ENCODE measurements at places on chromosomes 1 and 21.

DNA sequence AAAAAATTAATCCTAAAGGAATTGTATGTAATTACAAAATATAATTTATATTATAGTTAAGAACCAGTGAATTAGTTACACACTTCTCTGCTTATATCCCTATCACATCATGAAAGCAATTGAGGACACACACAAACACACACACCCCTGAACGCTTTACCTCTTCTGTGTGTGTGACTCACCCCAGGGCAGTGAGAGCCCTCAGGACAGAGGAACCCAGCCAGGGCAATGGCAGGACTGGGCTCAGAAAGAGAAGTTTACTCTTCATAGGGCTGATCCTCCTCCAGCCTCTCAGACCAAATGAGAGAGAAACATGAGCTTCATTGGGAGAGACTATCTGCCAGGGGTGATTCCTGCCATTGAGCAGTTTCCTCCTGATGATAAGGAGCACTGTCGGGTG, 38.1 kb downstream of the SLC44A3 start:
- peak; percentile 62 for DNase-seq

DNA sequence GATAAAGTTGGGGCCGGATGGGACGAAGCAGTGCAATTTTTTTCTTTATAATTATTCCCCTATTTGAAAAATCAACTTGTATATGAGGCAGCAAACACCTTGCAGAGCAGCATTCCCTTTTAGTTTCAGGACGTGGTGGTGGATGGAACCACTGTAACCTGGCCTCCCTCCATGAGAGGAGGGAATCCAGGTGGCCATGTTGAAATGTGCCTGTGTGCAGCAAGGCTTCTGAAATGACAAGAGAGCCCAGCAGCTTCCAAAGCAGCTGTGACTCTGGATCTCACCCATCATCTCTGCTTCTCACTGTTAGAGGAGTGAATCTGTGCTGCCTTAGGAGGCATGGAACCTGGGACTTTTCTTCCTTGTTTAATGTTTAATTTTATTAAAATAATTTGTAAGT, 42.3 kb downstream of the NFIA start:
- DNase-seq: no peak

GRCh38 chr1:108574008-108574407, 14.1 kb downstream of the EEIG2 start:
- no peak for DNase-seq

DNA sequence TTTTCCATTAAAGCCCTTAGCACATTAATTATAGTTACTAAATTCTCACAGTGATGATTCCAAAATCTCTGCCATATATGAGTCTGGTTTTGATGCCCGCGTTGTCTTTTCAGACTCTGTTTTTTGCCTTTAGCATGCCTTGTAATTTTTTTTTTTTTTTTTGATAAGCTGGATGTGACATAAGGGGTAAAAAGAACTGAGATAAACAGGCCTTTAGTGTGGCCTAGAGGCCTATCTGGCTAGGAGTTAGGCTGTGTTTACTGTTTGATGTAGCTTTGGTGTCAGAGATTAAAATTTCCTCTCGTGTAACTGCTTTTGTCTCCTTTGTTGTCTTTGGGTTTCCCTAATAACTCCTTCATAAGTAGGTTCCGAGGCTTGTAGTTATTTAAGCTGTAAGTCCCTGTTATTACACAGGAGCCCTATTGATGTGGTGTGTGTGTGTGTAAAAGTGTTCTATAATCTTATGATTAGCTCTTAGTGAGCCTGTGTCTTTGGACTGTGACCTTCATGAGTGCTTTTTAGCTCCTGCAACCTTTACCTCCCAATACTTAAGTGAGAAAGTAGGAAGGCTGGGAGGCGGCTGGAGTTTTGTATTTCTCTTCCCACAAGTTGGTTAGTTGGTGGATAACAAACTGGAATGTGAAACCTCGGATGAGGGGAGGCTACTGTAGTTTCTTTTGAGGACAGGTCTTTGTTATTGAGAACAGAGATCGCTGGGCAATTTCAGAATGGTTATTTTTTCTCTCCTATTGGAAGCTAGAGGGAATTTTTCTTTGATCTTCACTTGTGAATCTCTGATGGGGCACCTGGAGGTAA, 19.3 kb downstream of the HS2ST1 start:
- no peak for DNase-seq

DNA sequence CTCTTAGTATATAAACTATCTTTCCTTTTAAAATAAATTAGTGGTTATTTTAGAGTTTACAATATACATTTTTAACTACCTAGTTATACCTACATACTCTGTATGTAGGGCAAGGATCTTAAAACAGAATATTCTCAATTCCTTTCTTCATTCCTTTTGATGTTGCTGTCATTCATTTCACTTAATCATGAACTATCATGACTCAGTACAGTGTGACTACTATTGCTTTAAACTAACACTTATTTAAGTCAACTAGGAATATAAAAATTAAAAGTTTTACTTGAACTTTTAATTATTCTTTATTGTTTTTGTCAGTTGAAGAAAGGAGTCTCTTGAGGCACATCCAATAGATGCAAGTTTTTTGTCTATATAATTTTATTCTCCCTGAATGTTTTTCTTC, 726.4 kb downstream of the BRINP3 start:
- DNase-seq: peak; percentile 47
